ENCODE measurements at places on chromosomes 3 and 15.

GRCh38 chr3:21747966-21748555, 2.9 kb downstream of the ZNF385D start:
- no peak for DNase-seq

- peak; percentile 7 for DNase-seq
Measured at GRCh38 chr3:124033360-124034015, 41.6 kb upstream of the ROPN1 start.

GRCh38 chr3:12303534-12303933, 14.7 kb downstream of the PPARG start:
- DNase-seq: no peak

DNA sequence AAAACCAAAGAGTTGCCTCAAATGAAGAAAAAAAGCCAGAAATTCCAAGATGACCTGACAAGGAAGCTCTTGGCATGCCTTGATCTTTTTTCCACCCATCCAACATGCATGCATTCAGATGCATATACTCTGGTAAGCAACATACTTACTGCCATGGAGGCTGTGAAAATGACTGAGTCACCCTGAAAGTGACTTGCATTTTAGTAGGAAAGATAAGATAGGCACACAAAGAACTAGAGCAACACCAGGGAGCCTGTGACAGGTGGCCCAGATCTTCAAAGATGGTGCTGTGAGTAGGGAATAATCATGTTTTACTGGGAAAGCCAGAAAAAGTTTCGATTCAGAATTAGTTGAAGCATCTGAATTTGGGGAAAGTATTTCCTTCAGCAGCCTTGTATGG, 185.1 kb upstream of the SLCO3A1 start:
- peak; percentile 23 for DNase-seq

- DNase-seq: no peak
Measured at GRCh38 chr3:75176937-75177336, 487.2 kb upstream of the FRG2C start.

- DNase-seq: no peak
Measured at GRCh38 chr3:70180664-70181063, 131.8 kb downstream of the MDFIC2 start.
